ENCODE measurements at places on chromosomes 5 and 9.

DNA sequence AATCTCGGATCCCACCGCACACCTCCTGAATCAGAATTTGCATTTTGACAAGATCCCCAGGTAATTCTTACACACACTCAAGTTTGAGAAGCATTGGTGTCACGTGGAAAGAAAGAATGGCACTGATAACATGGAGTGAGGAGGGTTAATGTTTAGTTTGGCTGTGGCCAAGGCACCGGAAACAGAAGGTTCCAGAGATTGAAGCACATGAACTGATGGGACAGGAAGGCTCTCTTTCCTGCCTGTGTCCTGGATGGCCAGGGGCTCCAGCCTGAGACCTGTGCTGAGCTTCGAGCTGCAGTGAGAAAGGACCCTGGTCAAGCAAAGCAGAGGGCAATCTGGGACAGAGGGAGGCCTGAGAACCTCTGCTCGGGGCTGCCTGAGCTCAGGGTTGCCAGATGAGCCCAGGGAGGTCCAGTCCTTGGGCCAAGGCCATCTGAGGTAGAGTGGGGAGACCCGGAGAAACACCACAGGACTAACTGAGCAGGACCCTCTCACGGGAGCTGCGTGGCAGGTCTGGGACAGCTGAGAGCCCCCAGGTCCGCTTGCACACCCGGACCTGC, 27.3 kb downstream of the AFAP1L1 start:
- no peak for DNase-seq

DNA sequence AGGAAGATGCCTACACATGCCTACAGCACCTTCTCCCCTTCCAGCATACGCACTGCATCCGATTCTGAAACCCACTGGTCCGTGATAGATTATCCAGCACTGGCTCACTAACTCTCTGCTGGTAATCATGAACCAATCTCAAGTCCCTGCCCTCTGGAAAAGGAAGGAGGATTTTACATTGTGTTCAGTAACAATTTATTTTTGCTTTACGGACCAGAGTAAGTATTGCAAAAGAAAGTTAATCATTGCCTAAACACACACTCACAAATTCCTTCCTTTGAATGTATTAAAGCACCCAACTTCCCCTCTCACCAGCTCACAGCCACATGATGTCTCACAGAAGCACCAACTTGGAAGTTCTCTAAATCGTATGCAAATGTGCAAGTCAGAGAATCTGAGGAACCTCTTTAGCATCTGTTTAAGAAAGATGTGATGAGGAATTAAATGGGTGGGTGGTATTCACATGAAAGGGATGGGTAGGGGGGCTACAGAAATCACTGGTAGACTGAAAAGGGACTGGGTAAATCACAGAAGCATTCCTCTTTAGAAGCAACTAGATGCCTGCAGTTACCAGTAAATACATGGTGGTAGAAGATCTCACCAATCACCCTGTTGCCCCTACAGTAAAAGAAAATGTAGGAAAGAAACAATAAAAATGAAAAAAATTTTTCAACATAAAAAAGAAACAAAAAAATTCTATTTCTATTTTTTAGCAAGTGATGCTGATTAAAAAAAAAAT, 8.4 kb downstream of the GNAQ start:
- no peak for DNase-seq

DNA sequence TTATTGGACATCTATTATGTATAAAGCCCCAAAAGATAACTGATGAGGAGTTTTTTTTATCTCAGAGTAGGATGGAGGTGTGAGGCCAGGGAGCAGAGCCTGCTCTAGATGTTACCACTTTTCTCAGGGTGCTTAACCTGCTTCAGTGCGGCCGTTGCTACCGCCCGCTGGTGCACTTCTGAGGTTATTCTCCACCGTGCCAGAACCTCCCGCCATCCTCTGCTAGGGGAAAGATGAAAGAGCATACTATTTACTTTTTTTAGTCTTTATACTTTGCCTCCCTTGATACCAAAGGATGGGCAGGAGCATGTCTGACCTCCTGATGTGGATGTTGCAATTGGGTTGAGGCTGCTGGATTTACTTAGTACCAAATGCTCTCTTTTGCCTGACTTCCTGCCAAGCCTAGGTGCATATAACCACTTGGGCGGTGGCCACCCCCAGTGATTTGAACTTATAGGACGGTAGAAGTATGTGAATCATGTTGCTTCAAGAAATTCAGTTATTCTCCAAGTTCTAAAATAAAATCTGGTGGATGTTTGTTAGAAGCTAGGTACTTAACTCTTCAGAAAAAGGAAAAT, 71.1 kb upstream of the HSPB3 start:
- no peak for DNase-seq

GRCh38 chr5:145943674-145944121, 7.3 kb downstream of the SH3RF2 start:
- no peak for DNase-seq

DNA sequence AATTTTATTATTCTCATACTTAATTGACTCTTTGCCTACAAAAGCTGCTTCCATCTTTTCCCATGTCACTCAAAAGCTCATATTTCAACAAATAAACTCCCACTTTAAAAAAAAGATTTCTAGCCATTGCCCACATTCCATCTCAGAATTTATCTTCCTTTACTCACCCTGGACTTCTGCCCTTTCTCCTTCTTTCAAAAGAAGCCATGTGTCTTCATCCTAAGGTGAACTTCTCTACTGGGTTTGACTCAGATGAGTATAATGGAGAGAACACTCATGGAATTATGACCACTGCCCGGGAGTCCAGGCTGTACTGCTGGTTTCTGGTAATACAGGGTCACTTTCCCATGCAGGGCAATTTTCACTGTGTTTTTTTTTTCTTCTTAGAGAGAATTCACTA, 548.5 kb upstream of the ZNF462 start:
- no peak for DNase-seq

- DNase-seq = no peak
Observed at GRCh38 chr5:176773408-176774035, 36.8 kb upstream of the UNC5A start.

- DNase-seq = no peak
Observed at GRCh38 chr5:72440207-72440638, 67.0 kb downstream of the ZNF366 start.

- no peak for DNase-seq
Observed at GRCh38 chr5:74530326-74531050, 110.0 kb downstream of the ENC1 start.

DNA sequence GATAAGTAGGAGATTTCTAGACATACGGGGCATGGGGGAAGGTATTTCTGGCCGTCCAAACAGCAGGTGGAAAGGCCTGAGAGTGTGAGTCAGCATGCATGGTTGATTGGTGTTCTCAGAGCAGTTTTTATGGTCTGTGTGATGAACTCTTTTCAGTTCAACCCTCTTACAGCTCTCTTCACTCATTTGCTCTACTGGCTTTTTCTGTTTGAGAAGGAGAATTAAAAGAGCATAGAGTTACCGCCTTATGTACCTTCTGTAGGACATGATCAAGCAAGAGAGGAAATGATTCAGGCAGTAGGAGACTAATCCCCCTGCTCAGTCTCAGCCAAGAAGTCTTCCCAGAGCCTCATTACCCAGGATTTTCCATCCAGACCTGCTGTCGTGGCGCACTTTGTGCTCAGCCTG, 92.4 kb downstream of the PRDM6 start:
- no peak for DNase-seq

DNA sequence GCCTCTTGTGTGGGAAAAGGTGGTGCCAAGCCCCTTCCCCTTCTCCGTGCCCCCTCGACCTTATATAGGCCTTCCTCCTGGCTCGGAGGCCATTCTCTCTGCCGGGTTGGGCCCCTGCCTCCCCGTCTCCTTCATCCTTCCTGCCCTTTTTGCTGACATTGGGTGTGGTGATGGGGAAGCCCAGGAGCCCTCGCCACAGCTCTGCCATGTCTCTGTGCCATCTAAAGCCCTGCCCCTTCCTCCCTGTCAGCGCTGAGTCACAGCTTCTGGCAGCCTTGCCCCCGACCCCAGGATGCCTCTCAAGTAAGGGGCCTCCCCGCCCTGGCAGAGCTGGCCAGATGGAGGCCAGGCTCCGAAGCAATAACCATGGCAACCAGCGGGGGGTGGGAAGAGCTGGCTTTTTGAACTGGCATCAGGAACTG, 30.4 kb downstream of the JADE2 start:
- DNase-seq = peak; percentile 93

GRCh38 chr9:36118201-36118600, 18.3 kb upstream of the GLIPR2 start:
- no peak for DNase-seq

- no peak for DNase-seq
Observed at GRCh38 chr5:122077366-122078115, 518 bp downstream of the LOX start.

- DNase-seq = no peak
Observed at GRCh38 chr9:105531530-105531929, 26.4 kb upstream of the FKTN start.

DNA sequence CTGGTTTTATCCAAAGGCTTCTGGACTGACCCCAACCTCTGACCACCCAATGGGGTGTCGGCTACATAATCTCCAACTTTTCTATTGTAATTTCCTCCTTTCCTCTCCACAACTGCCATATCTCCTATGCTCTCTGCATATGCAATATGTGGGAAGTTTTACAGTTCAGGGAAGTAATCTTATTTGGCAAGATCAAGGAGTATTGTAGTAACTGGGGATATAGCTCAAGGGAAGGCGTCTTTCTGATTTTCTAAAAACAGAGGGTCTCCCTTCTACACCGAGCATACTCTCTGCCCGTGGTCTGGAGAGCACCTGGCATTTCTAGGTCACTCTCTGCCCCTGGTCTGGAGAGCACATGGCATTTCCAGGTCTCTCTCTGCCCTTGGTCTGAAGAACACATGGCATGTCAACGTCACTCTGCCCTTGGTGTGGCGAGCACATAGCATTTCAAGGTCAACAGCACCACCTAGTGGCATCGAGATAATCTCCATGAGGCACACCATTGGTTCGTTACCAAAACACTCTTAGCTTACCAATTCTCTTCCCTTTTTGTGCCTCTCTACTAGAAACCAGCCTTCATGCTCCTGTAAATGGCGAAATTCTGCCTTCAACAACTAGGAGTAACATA, 616.4 kb upstream of the NUDT12 start:
- DNase-seq = no peak

GRCh38 chr5:135348918-135349317, 50.1 kb downstream of the MACROH2A1 start:
- DNase-seq = no peak

DNA sequence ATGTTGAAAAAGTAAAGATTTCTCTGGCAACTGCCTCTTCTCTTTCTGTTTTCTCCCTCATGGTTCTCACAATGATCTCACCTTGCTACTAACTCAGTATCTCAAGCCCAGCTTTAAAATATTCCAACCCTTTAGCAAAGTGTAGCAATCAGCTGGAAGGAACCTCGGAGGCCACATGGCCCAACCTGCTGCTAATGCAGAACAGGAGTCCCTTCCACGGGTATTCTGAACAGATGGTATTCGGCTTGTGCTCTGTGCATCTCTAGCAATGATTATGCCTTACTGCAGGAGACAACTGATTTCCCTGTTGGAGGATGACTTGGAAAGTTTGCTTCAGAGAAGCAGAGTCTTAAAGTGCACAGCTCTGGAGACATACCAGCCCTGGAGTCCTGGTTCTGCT, 151.8 kb upstream of the PPP1R2B start:
- no peak for DNase-seq

DNA sequence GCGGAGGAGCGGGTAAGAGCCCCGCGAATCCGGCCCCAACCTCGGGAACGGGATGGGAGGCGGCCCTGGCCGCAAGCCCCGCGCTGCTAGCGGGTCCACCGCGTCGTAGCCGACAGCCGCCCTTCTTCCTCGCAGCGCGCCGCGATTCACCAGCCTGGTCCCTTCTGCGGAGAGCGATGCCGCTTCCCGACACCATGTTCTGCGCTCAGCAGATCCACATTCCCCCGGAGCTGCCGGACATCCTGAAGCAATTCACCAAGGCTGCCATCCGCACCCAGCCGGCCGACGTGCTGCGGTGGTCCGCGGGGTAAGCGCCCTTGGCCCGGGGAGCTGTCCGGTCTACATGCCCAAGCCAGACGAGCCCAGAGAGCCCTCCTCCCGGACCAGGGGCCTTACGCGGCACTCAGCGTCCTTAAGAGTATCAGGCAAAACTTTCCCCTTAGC, 335 bp downstream of the ROPN1L start:
- no peak for DNase-seq

- DNase-seq = no peak
Observed at GRCh38 chr5:41763081-41763480, 107.1 kb downstream of the OXCT1 start.

DNA sequence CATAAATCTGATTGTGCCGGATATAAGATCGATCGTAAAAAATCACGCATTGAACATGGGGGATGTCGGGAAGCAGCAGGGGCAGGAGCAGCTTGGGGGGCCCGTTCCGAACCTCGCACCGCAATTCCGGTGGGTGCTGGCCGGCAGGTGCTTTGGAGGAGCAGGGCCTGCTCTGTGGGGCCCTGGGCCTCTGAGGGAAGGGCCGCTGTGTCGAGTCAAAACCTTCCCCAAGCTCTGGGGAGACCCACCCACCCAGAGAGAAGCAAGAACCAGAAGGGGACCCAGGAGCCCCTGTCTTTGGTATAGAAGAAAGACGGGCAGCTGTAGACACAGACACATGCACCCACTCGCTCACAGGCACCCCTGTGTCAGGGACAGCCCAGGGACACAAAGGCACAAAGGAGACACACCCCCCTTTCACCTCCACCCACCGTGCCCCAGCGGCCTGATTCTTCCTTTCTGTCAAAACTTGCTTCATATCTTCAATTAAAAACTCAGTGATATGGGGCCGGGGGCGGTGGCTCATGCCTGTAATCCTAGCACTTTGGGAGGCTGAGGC, 49.4 kb upstream of the ZBTB43 start:
- no peak for DNase-seq

DNA sequence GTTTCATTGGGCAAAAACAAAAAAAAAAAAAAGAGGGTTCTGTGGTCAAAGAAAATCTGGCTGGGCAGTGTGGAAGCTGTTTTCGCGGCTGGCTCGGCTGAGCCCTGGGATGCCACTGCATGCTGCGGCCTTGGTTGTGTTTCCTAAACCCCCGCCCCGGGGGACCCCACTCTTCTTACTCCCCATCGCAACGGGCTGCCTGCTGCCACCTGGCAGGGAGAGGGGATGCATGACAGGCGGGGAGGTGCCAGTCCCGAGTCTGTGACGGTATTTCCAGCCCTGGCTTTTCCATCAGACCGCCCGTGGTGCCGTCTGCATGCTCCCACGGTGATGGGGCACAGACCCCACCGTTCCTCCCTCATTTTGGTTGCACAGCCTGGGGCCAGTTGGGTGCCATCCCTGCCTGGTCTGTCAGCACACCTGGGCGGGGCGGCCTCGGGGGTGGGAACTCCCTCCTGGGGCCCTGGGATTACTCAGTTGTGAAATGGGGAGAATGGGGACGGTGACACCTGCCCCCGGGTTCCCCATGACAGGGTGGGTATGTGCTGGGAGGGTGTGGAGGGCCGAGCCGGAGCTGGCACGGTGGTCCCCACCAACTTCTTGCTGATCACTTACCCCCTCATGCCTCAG, 101.0 kb downstream of the RXRA start:
- no peak for DNase-seq

- DNase-seq = no peak
Observed at GRCh38 chr9:105877721-105878120, 183.4 kb downstream of the TMEM38B start.

DNA sequence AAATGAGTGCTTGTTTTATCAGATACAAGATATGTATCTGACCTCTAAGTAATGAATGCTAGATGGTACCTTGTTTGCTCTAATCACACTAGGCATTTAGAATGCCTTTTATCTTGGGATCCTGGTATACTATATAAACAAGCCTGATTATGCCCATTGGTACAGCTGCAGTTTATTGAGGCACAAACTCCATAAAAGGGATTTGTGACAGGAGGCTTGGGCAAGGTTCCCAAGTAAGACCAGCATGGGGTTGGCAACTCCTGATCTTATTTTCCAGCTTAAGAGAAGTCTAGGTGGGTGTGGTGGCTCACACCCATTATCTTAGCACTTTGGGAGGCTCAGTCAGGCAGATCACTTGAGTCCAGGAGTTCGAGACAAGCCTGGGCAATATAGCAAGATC, 93.9 kb upstream of the DMRT1 start:
- no peak for DNase-seq

Measured in activated naive CD4-positive, alpha-beta T cell treated with anti-CD3 and anti-CD28 coated beads, Interleukin-2, amount 50 U/mL, for 72 hours (primary cell).